ENCODE measurements at places on chromosomes 4 and X.
A peak's percentile ranks its signal among the peaks of the same experiment; 100 is the strongest.

DNA sequence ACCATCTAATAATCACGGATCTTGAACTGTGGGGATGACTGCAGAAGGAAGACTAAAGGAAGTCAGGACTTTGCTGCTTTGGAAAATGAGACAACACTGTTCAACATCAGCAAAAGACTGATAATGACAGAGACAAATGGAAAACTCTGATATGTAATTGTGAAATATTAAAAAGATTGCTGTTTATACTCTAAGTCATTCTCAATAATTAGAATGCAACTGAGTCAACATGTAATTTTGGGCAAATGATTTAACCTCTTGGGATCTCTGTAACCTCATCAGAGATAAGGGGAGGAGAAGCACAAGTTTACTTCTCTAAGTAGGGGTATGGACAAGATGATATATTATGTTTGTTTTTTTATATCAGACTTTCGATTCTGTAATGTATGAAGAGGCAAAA is 121.9 kb downstream of the GASK1B start:
- DNase-seq = no peak

GRCh38 chr4:113979905-113980615 is 613 bp upstream of the ARSJ start:
- DNase-seq = no peak

DNA sequence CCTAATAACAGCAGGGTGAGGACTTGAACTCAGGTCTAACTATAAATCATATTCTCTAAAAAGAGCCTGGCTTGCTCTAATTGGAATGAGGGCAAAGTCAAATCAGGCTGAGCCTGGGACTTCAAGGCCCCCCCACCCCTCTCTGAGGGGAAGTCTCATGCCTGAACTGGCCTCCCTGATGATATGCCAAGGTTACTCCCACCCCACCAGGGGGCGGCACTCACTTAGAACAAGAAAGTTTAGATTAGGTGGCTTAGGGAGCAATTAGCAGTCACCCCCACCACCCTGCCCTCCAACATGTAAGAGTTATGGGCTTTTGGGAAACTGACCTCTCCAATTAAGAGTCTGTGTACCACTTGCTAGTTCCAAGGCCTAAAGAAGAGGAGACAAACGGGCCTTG is 2.7 kb downstream of the FOXO4 start:
- peak; percentile 82 for DNase-seq

- DNase-seq = no peak
Observed at GRCh38 chr4:182495645-182496385, 252.6 kb downstream of the TENM3 start.

GRCh38 chr4:120158046-120158445 is 91.4 kb upstream of the MAD2L1 start:
- DNase-seq = no peak

DNA sequence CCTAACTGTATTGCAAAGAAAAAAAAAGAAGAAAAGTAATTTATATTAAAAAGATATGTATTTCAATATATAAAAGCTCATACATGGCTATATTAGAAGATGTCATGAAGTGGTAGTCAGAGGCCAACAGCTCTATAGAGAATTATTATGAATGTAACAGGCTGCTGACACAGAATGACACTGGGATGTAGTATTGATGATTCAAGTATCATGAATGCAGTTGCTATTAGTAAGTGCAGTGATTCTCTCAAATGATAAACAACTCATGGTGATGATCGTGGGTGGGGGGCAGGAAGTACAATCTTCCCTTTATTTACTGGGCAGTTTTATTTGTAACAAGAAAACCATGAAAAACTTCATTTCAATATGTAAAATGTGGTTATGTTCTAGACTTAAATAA is 124.6 kb downstream of the COL4A6 start:
- no peak for DNase-seq

DNA sequence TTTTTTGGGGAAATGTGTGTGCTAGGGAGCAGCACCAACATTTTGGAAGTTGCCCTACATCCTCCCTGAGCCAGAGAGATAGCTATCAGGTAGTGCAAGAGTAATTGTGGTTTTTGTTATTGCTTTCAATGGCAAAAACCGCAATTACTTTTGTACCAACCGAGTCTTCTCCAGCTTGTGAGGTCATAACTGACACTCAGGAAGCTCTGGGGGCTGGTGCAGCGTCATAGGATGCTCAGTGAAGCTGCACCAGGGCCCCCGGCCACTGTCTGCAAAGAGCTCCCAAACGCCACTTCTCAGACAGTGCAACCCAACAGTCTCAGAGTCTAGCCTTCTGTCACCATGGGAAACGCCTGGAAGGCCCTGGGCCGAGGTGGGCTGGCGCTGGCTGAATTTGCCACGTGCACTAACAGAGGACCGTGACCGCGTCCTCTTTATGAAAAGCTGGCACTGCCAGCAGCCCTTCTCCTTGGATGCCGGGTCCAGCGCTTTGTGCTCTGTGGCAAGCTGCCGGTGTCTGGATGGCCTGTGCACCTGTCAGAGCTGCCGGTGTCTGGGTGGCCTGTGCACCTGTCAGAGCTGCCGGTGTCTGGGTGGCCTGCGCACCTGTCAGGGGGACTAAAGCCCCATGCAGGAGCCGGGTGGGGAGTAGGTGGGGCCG is 19.4 kb downstream of the SH3TC1 start:
- no peak for DNase-seq

GRCh38 chr4:81304871-81305270 is 89.8 kb upstream of the PRKG2 start:
- DNase-seq = no peak

DNA sequence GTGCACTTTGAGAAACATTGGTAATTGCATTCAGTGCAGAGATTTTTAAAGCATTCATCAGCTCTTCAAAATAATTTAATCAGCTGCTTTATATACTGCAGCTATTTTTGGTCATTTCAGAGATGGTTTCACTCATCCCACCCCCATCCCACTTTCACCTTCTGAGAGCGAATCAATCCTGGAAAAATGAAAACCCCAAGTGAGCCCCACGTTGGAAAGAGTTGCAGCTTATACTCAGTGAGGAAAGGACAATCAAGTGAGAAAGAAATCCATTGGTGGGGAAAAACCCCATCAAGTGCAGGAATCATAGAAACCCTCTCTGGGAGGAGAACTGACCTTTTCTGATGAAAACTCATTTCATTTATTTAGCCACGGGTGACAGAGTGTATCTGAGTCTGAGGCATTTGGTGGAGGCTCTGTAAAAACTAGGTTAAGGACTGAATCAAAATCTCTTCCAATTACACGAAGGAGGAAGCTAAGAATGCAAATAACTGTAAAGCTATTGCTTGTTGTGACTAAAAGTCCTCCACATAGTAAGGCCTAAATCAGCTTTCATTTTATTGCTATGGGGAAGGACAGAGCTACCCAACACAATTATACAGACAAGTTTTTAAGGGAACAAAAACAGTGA is 240.4 kb upstream of the PGRMC2 start:
- no peak for DNase-seq

DNA sequence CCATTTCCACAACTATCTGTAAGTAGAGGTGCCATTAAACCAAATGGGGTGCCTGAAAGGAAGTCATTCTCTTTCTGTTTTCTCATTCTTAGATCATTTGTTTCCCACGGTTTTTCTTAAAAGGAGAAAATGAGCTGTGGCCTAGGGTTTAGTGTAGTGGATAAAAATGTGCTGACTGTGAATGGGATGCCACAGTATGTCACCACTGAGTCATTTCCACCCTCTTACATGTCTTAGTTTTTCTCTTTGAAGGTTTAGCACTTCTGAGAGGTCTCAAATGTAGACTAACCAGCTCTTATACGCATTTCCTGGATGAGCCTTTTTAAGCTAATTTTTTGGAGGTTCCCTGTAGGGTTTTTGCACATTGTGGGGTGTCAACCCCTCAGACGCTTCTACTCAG is 244.5 kb upstream of the SPANXN1 start:
- no peak for DNase-seq

- DNase-seq = no peak
Observed at GRCh38 chr4:146510942-146511341, 10.8 kb downstream of the SLC10A7 start.

- no peak for DNase-seq
Observed at GRCh38 chr4:75714704-75715103, 9.7 kb upstream of the USO1 start.

GRCh38 chr4:124873361-124874171 is 161.0 kb upstream of the ANKRD50 start:
- no peak for DNase-seq

GRCh38 chr4:139461022-139461628 is 7.2 kb downstream of the RAB33B start:
- no peak for DNase-seq

GRCh38 chr4:14196131-14196530 is 568.6 kb upstream of the BOD1L1 start:
- no peak for DNase-seq

DNA sequence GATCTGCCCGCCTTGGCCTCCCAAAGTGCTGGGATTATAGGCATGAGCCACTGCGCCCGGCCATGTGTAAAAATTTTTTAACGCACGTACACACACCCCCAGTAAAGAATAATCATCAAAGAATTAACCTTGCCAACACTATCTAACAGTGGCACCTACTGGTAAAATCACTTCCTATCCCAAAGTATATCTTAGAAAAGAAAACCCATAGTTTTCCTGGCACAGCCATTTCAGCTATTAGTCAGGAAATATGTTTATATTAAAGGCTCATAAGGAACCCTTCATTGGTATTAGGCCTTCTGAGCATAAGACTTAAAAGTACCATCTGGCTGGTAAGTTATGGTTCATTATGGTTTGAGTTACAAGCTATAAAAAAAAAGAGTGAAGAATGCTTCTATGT is 14.1 kb downstream of the S100G start:
- no peak for DNase-seq

- no peak for DNase-seq
Observed at GRCh38 chrX:71107245-71107644, 705 bp upstream of the CXorf65 start.

DNA sequence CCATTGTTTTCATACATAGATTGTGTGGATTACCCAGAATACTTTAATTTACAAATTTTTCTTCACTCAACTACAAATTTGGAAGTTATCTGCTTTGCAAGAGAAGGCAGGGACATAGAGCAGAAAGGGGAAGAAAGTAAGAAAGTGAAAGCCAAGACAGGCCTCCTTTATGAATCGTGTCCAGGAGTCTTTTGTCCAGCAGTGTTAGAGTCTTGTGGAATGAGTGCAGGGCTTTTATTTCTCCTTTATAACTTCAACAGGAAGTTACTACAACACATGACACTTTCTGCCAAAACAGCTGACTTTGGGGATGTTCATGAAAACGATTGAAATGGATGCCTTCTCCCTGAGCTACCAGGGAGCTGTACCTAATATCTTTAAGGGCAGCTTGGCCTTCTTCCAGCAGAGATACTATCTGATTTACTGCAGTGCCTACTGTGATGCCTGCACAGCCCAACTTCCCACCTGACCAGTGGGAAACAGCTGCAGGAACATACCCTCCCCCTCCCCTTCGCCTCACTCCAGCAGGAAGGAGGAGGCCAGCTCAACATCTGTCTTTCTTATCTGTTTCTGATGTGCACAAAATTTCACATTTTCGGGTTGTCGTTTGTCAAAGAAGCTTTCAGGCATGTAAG is 557.7 kb upstream of the SLIT2 start:
- no peak for DNase-seq

Measured in CD4-positive, alpha-beta T cell treated with Interleukin-6 at 100 ng/mL for 8 hours (primary cell).